RPMI7951 (cell line): ENCODE measurements at places on chromosomes 13 and 19. TPM values are rescaled to one million over a fixed set of nuclear protein-coding genes. Genes with fewer than 3 reads are reported as not detected.

NLRP7 gene
- total RNA-seq, result not detected in 2 replicates

CBLC gene
- total RNA-seq, result not detected in 2 replicates

CD177 gene
- total RNA-seq, result not detected in 2 replicates

PGLYRP1 gene
- total RNA-seq, result not detected in 2 replicates

METTL21C gene
- not detected in 2 replicates for total RNA-seq

CNOT3 gene
- total RNA-seq, result 9.6 and 12.3 TPM in 2 replicates

CEACAM3 gene
- total RNA-seq, result not detected in 2 replicates

- peak; percentile 76 for DNase-seq
Measured at GRCh38 chr13:48009284-48009683, 8.2 kb upstream of the SUCLA2 start.

DNA sequence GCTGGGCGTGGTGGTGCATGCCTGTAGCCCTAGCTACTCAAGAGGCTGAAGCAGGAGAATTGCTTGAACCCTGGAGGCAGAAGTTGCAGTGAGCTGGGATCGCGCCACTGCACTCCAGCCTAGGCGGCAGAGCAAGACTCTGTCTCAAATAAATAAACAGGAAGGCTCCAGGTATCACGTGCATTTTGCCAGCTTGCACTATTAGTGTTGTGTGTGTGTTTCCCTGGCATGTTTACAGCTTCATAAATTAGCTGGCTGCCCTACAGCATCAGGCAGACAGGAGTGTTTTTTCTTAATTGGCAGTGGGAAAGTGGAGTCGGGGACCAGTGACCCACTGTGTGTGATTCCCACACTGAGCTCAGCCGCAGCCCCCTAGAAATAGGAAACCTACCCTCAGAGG, 32.6 kb downstream of the SHISA2 start:
- no peak for DNase-seq

- DNase-seq, result peak; percentile 11
Measured at GRCh38 chr13:109131698-109132257, 502.4 kb downstream of the MYO16 start.

DNA sequence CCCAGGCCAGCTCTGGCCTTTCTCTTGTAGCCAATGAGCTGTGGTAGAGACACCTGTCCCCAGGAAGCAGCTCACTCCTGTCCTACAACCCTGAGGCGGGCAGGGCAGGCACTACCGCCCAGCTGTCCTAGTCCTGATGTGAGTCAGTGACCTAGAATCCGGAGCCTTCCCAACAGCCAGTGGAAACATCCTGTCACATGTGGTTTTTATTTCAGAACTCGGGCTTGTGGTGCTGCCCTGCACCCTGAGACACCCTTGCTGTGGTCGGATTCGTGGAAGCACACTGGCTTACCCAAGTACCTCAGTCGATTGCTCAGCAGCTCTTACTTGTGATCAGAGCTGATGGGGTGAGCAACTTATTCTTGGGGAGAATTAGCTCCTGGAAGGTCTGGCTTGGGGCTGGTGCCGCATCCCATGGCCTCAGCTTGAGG, 83.6 kb upstream of the ARHGEF7 start:
- DNase-seq, result peak; percentile 93

DNA sequence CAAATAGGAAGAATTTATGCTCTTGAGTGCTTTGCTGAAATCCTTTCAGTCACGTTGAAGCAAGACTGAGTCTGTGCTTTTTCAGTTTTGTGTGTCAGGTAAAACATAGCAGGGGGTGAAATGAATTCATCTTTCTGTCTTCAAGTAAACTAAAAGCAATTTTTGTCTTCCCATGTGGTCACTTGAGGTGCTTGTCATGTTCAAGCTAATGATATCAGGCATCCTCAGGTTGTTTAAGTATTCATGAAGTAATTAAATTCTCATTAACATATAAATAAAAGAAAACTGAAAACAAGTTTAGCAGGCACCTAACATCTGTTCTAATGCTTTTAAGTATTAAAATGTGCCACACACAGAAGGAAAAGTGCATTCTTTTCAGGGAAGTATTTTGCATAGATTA, 2701.3 kb downstream of the PCDH9 start:
- no peak for DNase-seq

DNA sequence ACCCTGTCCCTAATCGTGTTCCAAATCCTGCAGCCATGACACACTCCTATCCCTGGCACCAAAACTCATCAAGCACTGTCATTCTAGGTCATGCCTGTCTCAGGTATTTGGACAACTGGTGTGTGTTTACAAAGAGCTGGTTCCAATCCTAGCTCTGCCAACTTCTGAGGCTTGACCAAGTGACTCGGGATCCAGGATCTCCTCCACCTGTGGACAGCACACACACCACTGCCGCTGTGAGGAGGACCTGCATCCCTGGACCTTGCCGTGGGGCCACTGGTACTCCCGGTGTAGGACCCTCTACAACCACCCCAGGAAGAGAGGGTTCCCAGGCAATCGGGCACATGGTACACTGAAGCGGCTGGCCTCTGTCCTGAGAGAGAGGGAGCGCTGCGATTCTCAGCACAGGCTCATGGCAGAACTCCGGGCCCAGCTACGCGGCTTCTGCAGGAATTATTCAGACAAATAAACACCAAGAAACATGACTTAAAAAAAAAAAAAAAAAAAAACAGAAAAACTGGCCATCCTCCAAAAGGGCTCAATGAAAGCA, 20.4 kb downstream of the MLLT1 start:
- DNase-seq, result no peak

DNA sequence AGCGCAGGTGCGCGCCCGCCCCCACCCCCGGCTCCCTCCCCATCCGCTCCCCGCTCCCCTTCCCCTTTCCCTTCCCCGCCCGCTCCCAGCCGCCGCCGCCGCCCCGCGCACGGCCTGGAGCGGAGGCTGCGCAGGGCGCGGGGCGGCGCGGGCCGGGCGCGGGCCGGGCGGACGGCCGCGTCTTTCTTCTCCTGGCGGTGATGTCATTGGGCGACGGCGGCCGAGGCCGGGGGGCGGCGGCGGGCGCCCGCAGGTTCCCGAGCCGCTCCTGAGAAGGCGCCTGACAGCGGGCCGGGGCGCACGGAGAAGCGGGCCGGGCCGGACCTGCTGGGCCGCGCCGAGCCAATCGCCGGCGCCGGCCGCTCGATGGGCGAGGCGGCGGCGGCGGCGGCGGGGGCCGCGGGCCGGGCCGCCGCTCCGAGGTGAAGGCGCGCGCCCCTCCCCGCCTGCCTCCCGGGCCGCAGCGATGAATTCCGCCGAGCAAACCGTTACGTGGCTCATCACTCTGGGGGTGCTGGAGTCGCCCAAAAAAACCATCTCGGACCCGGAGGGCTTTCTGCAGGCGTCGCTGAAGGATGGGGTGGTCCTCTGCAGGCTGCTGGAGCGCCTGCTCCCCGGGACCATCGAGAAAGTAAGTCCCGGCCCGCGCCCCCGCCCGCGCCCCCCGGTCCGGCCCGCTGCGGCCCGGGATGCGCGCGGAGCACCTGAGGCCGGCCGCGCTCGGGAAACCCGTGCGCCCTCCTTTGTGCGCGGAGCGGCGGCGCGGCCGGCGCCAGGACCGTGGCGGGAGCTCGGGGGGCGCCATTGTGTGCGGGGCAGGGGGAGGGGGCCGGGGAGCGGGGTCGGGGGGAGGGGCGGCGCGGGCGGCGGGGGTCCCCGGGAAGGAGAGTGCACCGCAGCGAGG, at the start of gene ARHGEF7:
Gene ARHGEF7, plus strand, starts transcription at position 250 of the 904 bp plus-strand sequence. Its CDS starts 217 bp downstream, at position 467.
- DNase-seq, result no peak

DNA sequence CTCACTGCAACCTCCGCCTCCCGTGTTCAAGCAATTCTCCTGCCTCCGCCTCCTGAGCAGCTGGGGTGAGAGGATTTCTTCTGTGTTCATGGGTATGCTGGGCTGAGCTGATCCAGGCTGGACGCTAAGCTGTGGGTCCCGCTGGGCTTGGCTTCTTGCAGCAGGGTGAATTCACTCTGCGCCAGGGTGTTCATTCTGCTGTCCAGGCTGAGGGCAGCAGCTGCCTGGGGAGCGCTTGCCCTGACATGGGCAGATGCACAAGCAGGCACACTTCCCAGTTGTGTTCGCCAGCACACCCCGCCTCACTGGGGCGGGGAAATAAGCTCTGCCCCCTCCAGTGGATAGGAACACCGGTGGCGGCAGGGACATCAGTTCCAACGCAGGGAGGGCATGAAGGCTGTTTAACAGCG, 7.3 kb upstream of the INAFM1 start:
- DNase-seq, result no peak

DNA sequence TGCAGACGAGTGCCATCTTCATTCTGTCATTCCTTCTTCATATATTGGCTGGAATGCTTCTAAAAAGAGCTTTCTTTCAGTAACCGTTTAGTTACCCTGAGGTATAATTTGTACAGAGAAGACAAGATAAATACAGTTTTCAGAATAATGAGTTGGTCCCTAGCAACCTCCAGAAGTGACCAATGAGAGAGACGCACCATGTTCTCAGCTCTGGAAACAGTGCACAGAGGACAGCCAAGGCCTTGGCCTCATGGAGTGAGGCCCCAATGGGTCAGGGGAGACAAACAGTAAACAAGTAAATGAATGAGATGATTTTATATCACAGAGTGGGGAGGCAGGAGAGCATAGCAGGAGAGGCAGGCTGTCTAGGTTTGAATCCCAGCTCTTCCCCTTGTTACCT, 90.7 kb downstream of the DPF1 start:
- no peak for DNase-seq

DNA sequence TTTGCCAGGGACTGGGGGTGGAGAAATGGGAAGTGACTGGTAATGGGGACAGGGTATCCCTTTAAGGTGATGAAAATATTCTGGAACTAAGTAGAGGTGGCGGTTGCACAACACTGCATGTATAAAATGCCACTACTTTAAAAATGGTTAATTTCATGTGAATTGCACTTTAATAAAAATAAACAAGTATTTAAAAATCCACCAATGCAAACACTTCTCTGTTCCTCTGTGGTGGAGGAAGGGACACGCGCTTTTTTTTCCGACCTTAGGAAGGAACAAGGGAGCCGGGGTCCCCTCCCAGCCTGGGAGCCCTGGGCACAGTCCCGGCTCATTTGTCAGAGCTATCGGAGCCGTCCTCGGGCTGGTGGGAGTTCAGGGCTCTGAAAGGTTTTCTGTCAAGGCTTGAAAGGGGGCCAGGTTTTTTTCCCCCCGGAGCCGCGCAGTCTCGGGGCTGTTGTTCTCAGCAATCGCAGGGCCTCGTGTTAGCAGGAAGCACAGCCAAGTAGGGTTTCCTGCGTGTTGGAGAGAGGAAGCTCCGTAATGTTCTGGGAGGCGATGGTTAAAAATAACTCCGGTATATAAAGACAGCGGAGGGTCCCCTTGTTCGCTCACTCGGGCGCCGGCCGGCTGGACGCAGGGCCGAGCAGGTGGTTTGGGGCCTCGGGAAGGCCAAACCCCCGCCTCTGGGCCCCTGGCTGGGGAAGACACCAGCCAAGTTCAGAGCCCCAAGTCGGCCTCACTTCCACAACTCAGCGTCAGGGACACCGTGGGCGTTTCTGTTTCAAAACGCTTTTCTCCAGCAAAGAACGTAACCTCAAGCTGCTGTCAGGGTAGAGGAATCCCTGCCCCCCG, 41.2 kb upstream of the KLF2 start:
- peak; percentile 39 for DNase-seq

GRCh38 chr19:47861630-47862029, 2.6 kb downstream of the TPRX2 start:
- DNase-seq, result no peak

GRCh38 chr13:94427313-94427953, 52.0 kb downstream of the DCT start:
- no peak for DNase-seq

- peak; percentile 59 for DNase-seq
Measured at GRCh38 chr19:3818466-3818865, 32.3 kb upstream of the MATK start.

DNA sequence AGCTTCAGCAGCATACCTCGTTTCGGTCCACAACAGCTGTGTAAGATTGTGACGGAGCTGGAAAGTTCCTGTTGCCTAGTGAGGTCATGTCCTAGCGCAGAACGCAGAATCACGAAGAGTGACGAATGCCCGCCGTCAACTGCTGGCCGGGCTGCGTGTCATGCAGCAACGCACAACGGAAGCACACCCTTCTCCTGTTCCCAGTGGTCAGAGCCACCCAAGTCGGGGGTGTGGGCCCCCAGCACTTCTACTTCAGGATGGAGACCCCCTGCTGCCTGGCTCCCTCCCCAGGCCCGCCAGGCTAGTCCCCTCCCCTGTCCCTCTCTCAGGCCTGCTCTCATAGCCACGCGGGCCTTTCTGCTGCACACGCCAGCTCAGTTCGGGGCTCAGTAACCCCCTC, 25.9 kb downstream of the C2CD4C start:
- DNase-seq, result no peak

DNA sequence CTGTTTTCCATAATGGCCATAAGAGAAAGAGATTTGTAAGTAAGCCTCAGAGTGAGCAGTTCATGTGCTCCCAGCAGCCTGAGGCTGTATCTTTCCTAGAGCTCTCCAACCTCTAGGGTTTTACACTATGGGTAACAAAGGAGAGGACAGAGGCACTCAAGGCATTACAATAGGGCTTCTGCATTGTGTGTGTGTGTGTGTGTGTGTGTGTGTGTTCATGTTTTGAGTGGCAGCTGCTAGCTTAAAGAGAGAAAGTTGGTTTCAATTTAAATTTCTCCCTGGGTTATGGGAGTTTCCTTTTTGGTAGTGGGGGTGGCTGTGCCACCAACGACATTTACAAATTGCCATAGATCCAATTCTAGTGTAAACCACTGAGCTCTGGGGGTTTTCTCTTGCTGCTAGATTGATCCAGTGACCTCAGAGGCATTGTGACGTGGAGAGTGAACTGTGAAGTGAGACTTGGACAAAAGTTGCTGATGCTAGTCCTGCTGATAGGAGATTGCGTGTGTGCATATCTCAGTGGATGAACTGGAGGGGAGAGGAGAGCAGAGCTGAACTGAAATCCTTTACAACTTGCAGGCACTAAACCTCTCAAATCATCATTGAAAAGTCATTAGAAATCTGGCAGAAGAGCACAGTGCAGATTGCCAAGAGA, 67.2 kb upstream of the OLFM4 start:
- DNase-seq, result no peak

DNA sequence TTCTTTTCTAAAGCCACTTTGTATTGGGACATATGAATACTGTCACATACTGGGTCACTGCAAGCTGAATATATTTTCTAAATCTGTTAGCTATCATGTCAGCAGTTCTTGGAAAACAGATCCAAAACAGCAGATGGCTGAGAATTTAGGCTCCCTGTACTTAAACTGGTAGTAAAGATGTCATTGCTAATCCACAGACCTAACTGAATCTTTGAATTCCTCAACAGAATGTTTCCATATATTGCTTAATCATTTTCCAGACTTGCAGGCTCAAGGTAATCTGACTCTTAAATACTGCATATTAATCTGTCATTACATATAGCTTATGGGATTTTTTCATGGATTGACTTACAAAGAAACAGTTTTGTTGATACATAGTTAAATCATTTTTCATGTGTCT, 639.0 kb upstream of the KLHL1 start:
- no peak for DNase-seq

DNA sequence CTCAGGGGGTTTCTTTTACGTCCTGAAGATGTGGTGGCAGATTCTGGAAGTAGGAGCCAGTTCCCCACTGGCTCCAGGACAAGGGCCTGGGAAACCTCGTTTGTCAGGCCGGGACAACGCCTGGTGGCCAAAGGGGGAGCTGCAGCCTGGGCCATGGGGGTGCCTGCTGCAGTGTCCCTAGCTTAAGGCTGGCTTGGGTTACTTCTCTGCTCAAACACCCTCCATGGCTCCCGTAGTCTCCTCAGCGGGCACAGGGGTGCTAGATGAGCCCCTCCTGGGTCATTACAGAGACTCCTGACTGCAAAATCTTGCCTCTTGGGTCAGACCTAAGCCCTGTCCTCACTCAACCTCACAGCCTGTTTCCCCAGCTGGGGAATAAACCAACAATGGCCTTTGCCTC, 14.7 kb downstream of the CILP2 start:
- DNase-seq, result no peak

GRCh38 chr19:49664171-49665035, 1.3 kb downstream of the IRF3 start:
- DNase-seq, result peak; percentile 79
